ENCODE measurements at places on chromosomes 3 and 15.

GRCh38 chr15:32642667-32643435 lies 1.3 kb downstream of the SCG5 start:
- peaks cover 3% of the 10 kb centered on the region for H3K36me3 ChIP-seq
- DNase-seq, result no peak
- peaks cover 9% of the 10 kb centered on the region for H3K4me1 ChIP-seq
- no peak overlapping the region for H3K4me3 ChIP-seq

- H3K36me3 ChIP-seq, result no peaks in the 10 kb centered on the region
- DNase-seq, result no peak
- no peak overlapping the region for H3K27ac ChIP-seq
- no peaks in the 10 kb centered on the region for H3K27me3 ChIP-seq
- H3K4me3 ChIP-seq, result no peak overlapping the region
Measured at GRCh38 chr3:14680716-14681115, 5.8 kb downstream of the C3orf20 start.

GRCh38 chr3:23325466-23326065 lies 122.4 kb downstream of the UBE2E2 start:
- H3K27me3 ChIP-seq, result no peaks in the 10 kb centered on the region
- H3K36me3 ChIP-seq, result no peaks in the 10 kb centered on the region
- no peak overlapping the region for H3K4me3 ChIP-seq
- DNase-seq, result no peak
- H3K4me1 ChIP-seq, result peaks cover 28% of the 10 kb centered on the region

- no peak for DNase-seq
- no peaks in the 10 kb centered on the region for H3K36me3 ChIP-seq
- H3K4me3 ChIP-seq, result peak overlapping the region; percentile 91
- H3K27me3 ChIP-seq, result no peaks in the 10 kb centered on the region
- H3K4me1 ChIP-seq, result peaks cover 63% of the 10 kb centered on the region
Measured at GRCh38 chr3:11716573-11717290, 73.0 kb upstream of the VGLL4 start.

DNA sequence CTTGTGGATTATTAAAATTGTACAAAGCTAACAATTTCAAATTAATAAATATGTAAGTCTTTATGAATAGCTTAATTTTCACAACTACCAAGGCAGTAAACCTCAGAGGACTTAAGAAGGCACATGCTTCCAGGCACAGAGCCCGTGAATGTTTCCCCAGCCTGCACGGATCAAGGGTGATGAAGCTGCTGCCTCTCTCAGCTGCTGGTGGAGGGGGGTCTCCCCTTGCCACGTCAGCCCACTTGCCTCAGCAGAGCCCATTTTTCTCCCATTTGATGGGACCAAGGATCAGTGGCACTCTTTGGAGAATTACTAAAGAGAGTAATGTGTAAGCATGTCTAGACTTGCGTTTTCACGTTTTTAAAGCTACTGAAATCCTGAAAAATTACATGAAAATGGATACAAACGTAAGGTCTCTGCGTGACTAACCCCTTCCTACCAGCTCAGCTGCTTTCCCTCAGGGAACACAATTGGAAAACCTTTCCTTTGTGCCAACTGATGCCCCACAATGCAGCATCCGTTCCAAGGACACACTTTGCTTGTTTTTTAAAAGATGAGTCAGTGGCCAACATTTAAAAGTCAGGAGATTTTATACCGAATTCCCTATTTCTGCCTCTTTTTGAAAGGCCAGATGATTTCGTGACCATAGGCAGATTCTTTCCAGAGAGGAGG lies 494.1 kb downstream of the GABRG3 start:
- H3K27me3 ChIP-seq, result no peaks in the 10 kb centered on the region
- no peak overlapping the region for H3K4me3 ChIP-seq
- DNase-seq, result no peak
- no peaks in the 10 kb centered on the region for H3K36me3 ChIP-seq
- H3K4me1 ChIP-seq, result no peaks in the 10 kb centered on the region
- no peak overlapping the region for H3K27ac ChIP-seq

GRCh38 chr15:95106801-95107200 lies 875.4 kb downstream of the MCTP2 start:
- no peaks in the 10 kb centered on the region for H3K36me3 ChIP-seq
- no peak overlapping the region for H3K4me3 ChIP-seq
- H3K4me1 ChIP-seq, result peaks cover 19% of the 10 kb centered on the region
- no peaks in the 10 kb centered on the region for H3K27me3 ChIP-seq
- DNase-seq, result no peak

DNA sequence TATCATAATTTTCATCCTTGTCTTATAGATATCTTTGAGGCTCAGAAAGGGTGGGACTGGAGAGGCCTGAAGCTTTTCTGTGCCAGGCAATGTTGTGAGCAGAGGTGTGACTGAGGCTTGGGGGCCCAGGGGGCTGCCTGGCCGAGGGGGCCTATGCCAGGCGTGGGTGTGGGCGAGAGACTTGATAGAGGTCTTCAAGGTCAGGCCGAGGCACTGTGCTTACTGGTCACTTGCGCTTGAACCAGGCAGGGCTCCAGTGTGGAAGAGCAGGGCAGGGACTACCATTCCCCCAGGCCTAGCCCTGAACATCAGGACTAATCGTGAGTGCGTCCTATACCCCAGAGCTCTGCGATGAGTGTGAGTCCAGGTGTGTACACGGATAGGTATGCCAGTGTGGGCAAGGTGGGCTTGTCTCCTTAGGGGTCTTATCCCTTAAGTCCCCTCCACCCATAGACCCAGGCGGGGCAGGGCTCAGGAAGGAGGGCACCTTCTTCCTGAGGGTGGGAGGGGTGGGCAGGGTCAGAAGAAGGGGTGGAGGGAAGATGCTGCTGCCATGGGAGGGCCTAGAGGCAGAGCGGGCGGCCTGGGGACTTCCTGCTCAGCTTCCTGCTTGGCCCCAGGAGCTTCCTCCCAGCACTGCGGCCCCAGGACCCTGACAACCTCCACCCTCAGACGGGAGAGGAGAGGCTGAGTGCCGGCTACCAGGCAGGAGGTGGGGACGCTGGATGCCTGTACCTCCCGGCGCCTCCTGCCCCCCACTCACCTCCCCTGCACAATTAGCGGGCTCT lies 84.7 kb downstream of the LINGO1 start:
- H3K4me1 ChIP-seq, result peaks cover 19% of the 10 kb centered on the region
- H3K27me3 ChIP-seq, result no peaks in the 10 kb centered on the region
- no peaks in the 10 kb centered on the region for H3K36me3 ChIP-seq
- H3K27ac ChIP-seq, result no peak overlapping the region
- DNase-seq, result peak; percentile 83

DNA sequence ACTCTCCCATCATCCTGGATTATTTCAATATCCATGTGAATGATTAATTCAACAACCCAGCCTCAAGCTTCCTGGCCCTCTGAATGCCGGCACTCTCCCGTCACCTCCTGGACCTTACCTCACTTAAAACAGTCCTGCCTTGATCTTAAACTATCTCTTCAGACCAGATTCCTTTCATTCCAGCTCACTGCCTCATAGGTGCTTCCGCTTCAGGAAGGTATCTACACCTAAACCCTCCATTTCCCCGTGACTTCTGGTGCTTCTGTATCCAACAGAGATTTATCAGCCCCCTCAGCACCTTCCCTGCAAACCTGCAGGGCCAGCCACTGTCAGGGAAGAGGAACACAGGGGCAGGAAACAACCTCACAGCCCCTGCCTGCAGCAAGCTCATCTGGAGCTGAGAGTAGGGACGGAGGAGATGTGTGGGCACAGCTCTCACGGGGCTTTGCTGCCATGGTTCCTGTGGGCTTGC lies 98.9 kb upstream of the TJP1 start:
- no peak for DNase-seq
- peaks cover 53% of the 10 kb centered on the region for H3K4me1 ChIP-seq
- no peaks in the 10 kb centered on the region for H3K36me3 ChIP-seq
- no peak overlapping the region for H3K27ac ChIP-seq
- H3K27me3 ChIP-seq, result no peaks in the 10 kb centered on the region

GRCh38 chr3:195334967-195335366 lies 64.0 kb upstream of the XXYLT1 start:
- H3K27me3 ChIP-seq, result no peaks in the 10 kb centered on the region
- no peak for DNase-seq
- H3K4me1 ChIP-seq, result peaks cover 13% of the 10 kb centered on the region
- no peak overlapping the region for H3K4me3 ChIP-seq

GRCh38 chr15:60831540-60831939 lies 352.6 kb upstream of the ICE2 start:
- DNase-seq, result no peak
- H3K36me3 ChIP-seq, result no peaks in the 10 kb centered on the region
- H3K4me1 ChIP-seq, result peaks cover 8% of the 10 kb centered on the region
- no peaks in the 10 kb centered on the region for H3K27me3 ChIP-seq

DNA sequence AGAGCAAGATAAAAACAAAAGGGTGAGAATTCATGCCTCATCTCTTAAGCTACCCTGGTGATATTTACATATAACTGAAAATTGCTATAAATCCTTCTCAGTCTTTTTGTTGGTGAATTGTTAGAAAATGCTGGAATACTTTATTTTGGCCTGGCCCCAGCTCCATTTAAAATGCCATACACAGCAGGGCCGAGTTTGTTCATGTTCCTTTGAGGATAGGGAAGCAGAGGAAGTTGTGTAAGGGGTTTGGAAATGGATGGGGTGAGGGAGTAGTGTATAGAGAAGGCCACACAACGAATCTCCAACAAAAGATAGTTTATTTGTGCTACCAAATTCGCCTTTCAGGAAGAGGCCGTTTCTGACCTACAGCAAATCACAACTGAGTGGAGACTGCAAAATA lies 78.6 kb upstream of the ADAMTS9 start:
- H3K4me1 ChIP-seq, result peaks cover 7% of the 10 kb centered on the region
- DNase-seq, result no peak
- no peaks in the 10 kb centered on the region for H3K36me3 ChIP-seq
- H3K27me3 ChIP-seq, result no peaks in the 10 kb centered on the region
- no peak overlapping the region for H3K27ac ChIP-seq

- no peaks in the 10 kb centered on the region for H3K27me3 ChIP-seq
- no peaks in the 10 kb centered on the region for H3K36me3 ChIP-seq
- no peak for DNase-seq
- no peak overlapping the region for H3K4me3 ChIP-seq
- peaks cover 6% of the 10 kb centered on the region for H3K4me1 ChIP-seq
- peak overlapping the region; percentile 55 for H3K27ac ChIP-seq
Measured at GRCh38 chr3:138197058-138197457, 10.0 kb downstream of the ARMC8 start.

GRCh38 chr3:196051282-196052076 lies 30.4 kb downstream of the TFRC start:
- H3K27me3 ChIP-seq, result no peaks in the 10 kb centered on the region
- H3K27ac ChIP-seq, result no peak overlapping the region
- no peak overlapping the region for H3K4me3 ChIP-seq
- DNase-seq, result no peak
- no peaks in the 10 kb centered on the region for H3K4me1 ChIP-seq
